NCI-H524 (cell line): ENCODE measurements at places on chromosomes 11 and 22.

DNA sequence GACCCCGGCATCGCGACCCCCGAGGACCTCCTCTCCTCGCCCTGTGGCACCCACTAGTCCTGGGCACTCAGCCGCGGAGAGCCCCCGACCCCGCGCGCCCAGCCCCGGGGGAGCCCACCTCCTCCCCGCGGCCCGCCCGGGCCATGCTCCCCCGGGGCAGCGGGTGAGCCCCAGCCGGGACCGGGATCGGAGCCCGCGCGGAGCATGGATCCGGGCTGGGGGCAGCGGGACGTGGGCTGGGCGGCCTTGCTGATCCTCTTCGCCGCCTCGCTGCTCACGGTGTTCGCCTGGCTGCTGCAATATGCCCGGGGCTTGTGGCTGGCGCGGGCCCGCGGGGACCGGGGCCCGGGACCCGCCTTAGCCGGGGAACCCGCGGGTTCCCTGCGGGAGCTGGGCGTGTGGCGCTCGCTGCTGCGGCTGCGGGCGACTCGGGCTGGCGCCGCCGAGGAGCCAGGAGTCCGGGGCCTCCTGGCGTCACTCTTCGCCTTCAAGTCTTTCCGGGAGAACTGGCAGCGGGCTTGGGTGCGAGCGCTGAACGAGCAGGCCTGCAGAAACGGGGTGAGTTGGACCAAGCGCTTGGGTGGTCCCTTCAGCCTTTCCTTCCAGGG lies 498 bp downstream of the C2CD2L start:
- peak; percentile 39 for DNase-seq

GRCh38 chr11:86592047-86592591 lies 80.3 kb downstream of the ME3 start:
- DNase-seq, result no peak

DNA sequence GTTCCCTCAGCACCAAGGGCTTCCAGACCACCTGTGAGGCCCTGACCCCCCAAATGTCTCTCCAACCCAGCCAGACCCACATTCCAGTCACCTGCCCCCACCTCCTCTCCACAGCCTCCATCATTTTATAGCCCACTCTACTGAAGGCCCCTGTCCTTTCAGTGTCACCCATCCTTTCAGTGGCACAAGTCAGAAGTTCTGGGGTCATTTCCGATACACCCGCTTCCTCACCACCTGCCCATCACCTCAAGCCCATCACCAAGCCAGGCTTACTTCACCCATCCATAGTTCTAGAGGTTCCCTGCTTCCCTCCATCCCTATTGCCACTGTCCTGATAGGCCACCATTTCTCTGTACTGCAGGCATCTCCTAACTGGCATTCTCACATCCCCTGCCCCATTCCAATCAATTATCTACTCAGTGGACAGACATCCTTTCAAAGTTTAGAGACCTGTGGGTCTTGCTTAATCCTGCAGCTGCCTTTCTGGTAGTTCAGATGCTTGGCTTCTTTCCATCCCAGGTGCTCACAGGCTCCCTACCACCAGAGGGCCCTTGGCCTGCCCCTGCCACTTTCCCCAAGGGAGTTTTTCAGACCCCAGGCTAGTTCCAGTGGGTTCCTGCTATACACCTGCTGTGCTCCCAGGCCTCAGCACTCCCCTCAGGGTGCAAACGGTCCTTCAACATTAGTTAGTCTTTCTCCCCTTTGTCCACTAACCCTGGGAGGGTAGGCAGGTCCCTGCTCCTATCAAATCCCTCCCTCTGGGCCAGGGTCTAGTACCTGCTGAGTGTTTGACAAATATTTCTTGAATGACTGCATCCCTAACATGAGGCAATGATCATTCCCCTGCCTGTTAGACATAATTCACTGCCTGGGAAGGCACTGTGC lies 7.6 kb downstream of the KCNQ1OT1 start:
- DNase-seq, result peak; percentile 10

GRCh38 chr22:45903355-45904135 lies 73.4 kb downstream of the WNT7B start:
- no peak for DNase-seq

DNA sequence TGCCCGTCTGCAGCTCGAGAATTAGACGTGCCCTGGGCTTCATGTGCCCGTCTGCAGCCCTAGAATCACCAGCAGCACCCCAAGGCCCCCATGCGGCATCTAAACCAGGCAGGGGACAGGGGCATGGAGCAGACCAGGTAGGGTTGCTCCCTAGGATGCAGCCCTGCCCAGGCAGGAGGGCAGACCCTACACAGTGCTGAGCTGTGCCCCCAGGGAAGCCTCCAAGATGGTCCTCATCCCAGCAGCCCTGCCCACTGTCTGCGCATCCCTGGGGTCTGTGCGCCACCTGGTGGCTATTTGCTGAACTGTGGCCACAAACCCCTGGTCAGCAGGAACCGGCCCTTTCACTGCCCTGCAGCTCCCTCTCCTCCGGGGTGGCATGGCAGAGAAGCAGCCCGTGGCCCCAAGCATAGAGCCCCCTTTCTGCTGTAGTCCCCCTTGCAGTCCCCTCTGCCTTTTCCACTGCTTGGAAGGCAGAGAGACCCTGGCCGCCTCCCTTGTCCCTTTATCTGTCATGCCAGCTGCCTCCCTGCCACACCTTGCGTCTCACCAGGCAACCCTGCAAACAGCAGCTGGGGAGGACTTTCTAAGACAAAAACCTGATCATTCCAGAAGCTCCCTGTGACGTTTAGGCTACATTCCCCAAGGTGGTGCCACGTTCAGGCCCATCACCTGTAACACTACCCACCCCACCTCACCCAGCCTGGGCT lies 86.6 kb downstream of the KCNQ1 start:
- DNase-seq, result peak; percentile 65

DNA sequence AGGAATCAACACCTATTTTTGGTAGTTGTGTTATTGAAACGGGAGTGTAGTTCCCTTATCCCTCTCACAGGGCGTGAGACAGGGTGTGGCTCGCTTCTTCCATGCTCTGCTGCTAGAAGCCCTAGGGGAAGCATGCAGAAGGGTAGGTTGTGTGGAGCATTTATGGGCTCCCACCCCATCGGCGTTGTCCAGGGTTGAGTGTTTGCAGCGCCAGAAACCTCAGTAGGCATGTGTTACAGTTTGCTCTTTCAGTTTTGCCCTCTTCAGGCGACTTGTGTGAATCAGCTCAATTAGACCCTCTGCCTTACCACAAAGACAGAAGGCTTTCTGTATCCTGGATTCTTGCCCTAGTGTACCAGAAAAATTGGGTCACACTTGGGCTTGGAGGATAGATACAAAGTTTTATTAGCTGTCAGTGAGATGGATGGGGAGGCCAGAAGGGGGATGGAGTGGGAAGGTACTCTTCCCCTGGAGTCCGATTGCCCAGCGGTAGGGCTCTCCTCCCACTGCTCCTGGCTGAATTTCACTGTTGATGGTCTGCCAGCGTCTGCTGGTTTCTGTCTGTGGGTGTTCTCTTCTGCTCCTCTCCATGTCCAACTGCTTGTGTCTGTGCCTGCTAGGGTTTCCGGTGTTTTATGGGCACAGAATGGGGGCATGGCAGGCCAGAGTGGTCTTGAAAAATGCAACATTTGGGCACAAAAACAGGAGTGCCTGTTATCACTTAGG lies 358.3 kb upstream of the CTSC start:
- DNase-seq, result no peak

GRCh38 chr22:49324527-49325491 lies 502.9 kb downstream of the BRD1 start:
- no peak for DNase-seq

- DNase-seq, result no peak
Observed at GRCh38 chr11:45272701-45273100, 13.4 kb downstream of the SYT13 start.

DNA sequence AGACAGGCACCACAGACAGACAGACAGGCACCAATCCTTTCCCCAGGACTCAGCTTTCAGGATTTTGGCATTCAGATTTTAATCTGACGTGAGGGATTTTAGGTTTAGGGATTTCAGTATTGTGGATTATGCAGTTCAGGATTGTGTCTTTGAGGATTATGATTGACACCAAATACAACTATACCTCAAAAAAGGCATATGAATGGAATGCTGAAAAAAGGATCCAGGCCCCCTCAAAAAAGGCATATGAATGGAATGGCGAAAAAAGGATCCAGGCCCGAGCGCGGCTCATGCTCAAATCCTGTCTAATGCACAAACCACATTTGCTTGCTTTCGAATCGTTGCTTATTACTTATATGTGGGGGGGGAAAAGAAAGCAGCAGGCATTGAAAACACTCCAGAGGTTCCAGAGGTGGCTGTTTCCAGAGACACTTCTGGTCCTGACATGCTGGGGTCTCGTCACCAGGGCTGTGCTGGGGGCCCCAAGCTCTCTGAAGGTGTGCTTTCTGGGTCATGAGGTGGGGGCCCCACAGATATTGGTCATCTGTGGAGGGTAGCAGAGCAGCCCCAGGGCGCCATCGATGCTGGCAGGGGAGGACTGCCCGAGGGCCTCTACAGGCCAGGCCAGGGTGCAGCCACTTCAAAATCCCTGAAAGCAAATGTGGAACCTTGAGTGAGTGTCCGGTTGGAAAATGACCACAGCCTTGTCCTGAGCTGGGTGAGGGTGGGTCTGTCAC lies 16.8 kb upstream of the OSBPL5 start:
- no peak for DNase-seq

DNA sequence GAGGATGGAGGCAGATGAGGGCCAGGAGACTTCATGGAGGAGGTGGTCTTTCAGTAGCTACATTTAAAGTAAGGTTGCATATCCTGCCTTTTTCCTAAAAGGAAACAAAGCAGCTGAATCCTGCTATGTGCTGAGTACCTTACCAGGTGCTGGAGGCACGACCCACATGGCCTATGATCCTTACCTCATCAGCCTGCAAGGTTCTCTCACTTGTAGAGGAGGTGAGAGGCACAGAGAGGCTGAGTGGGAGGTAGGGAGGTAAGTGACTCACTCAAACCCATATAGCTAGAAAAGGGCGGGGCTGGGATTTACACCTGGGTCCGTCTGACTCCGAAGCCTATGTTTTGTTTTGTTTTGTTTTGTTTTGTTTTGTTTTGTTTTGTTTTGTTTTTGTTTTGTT lies 75.8 kb downstream of the BUD13 start:
- no peak for DNase-seq

- no peak for DNase-seq
Observed at GRCh38 chr22:37105154-37105553, 4.4 kb downstream of the TMPRSS6 start.
